ENCODE measurements at places on chromosomes 7 and 10.

DNA sequence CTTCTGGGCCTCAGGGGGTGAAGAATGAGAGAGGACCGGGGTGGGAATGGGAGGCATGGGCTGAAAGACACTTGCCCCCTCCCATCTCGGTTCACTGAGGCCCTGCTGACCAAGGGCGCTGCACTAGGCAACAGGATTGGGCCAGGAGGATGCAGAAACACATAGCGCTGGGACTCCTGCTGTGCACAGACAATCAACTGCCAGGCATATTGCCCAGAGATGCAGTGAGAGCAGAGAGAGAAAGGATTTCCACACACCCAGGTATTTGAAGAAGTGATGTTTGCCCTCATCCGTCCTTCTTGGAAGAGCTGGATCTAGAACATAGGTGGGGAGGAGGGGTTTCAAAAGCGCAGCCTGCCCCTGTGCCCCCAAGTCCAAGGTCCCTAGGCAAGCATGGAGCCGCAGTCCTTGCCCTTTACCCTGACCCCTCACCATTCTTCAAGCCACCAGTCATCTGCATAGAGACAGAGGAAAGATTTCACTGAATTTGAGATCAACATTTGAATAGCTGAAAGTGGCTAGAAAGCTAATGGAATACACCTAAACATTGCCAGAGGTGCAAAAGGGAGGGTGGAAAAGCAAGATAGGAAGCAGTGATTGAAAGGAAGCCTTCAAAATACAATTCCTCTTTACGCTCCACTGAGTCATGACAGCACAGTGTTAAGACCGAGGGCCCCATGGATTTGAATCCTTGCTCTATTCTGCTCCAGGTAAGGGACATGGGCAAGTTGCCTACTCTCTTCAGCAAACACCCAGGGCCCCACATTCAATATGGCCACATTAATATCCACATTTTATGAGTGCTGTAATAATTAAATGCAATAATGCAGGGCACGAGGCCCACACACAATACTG, 44.2 kb upstream of the TNS3 start:
- DNase-seq = no peak

DNA sequence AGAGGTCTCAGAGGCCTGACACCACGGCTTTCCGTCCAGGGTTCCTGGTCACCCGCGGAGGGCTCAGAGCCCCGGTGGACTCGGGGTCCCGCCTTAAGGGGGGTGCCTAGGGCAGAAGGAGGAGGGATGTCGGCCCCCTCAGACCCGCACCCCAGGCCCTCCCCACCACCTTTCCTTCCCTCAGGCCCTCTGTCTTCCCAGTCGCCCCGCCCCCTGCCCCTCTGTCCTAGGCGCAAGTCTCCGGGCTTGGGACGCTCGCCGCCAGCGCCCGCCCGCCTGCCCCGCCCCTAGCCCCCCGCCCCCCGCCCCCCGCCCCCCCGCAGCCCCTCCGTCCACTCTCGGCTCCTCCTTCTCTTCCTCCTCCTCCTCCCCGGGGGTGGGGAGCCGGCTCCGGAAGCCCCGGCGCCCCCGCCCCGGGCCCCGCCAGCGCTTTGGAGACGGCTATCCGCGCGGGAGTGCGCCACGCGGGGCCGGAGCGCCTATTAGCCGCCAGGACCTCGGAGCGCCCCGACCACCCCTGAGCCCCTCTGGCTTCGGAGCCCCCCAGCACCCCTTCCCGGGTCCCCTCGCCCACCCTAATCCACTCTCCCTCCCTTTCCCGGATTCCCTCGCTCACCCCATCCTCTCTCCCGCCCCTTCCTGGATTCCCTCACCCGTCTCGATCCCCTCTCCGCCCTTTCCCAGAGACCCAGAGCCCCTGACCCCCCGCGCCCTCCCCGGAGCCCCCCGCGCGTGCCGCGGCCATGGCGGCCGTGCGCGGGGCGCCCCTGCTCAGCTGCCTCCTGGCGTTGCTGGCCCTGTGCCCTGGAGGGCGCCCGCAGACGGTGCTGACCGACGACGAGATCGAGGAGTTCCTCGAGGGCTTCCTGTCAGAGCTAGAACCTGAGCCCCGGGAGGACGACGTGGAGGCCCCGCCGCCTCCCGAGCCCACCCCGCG, at the start of gene AEBP1:
Gene AEBP1 (plus strand): TSS at position 423 of the 937 bp plus-strand sequence. CDS start 321 bp downstream, at position 744.
- DNase-seq = peak; percentile 19

GRCh38 chr7:33066771-33067170, 4.2 kb upstream of the NT5C3A start:
- DNase-seq = no peak

DNA sequence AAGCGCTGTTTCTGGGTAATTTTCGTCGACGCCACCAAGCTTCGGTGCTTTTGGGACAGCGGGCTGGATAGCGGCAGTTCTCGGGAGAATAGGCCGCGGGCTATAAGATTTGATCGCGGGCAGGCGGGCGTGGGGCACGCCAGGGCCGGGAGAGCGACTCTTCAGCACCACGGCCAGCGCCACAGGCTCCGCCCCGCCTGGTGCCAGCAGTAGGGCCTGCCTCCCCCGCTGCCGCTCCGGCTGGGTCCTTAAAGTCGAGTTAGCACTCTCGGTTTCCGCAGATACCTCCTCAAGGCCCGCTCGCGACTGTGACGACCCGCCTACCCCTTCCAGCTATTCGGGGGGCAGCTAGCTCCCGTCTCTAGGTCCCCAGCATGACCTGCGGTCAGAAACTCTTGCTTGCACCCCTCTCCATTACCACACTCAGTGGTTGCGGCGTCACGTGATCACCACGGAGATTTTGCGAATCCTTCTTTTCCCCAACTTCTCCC, 9.4 kb downstream of the NXPH1 start:
- peak; percentile 24 for DNase-seq

GRCh38 chr7:117807676-117808075, 65.6 kb downstream of the CTTNBP2 start:
- no peak for DNase-seq

GRCh38 chr7:31249671-31250070, 90.9 kb downstream of the NEUROD6 start:
- no peak for DNase-seq

GRCh38 chr10:100942229-100942628, 27.1 kb upstream of the SEMA4G start:
- no peak for DNase-seq

- DNase-seq = no peak
Measured at GRCh38 chr7:1939434-1940401, 269.6 kb downstream of the ELFN1 start.

GRCh38 chr7:129906700-129907099, 46.1 kb downstream of the UBE2H start:
- DNase-seq = peak; percentile 14

DNA sequence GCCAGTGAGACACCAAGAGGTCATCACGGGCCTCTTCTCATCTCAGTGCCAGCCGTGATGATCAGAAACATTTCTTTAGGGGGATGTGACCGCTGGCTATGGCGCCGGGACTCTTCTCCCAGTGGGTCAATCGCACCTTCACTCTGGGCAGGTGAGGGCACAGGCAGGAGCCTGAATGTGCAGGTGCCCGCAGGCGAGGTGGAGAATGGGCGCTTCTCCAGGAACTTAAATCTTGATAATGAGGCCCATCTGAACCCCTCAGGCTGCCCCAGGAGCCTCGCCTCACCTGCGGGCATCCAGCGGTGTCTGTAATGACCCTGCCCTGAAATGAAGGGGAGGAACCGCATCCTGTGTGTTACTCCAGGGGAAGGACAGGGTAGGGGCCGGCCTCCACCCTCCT, 204.7 kb downstream of the ADARB2 start:
- no peak for DNase-seq

- no peak for DNase-seq
Measured at GRCh38 chr7:155252892-155253501, 44.7 kb upstream of the INSIG1 start.

DNA sequence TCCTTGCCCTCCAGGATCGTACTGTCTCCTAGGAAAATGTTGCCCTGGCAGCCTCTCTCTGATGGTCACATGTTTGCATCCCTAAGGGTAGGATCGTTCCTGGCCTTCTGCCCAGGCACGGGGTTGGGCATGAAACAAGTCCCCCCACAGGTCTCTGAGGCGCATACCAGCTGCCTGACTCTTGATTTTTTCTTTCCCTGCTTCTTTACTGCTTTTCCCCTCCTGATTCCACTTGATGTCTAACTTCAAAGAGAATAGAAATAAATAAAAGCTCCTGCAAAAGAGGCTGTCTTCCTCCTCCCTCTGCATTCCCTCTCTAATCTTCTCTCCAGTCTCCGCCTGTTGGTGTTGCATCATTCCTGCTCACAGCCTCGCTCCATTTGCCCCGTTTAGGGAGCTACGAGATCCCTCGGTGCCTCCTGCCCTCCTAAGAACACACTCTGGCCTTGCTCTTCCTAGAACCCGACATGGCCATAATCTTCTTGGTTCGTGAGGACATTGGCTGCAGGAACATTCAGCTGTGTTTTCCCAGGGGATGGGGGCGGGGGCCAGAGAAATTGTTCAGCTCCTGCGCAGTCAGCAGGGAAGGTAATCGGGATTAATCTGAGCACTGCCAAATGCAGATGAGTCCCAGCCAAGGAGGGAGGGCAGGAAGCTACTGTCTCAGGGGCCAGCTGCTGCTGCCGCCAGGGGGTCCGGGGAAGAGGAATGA, 26.0 kb downstream of the LEP start:
- peak; percentile 81 for DNase-seq

GRCh38 chr7:159158125-159158887, 13.6 kb upstream of the VIPR2 start:
- no peak for DNase-seq

GRCh38 chr10:113236998-113237397, 287.0 kb downstream of the TCF7L2 start:
- DNase-seq = no peak

- DNase-seq = peak; percentile 82
Measured at GRCh38 chr10:132946-133898, 2.0 kb upstream of the ZMYND11 start.

GRCh38 chr10:70529848-70530247, 51.3 kb downstream of the PALD1 start:
- DNase-seq = no peak

GRCh38 chr7:146185844-146186243, 69.2 kb downstream of the CNTNAP2 start:
- DNase-seq = peak; percentile 38

- DNase-seq = no peak
Measured at GRCh38 chr10:78545756-78546155, 512.1 kb downstream of the RPS24 start.

DNA sequence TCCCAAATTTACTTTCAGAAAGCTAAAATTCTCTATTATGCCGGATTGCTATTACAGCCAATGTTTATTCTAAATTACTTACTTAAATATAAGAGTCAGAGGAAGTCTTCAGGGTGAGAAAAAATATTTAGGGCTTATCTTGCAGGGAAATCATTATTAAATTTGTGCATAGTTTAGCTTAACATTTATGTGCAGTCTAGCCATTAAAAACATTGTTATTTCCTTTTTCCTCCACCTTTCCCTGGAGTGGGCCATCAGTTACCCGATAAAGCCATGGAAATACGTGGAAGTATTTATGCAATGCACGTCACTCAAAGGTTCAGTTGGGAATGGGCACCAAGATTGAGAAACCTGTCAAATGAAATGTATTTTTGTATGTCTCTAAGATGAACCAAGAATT, 9.5 kb upstream of the TAS2R60 start:
- DNase-seq = no peak

DNA sequence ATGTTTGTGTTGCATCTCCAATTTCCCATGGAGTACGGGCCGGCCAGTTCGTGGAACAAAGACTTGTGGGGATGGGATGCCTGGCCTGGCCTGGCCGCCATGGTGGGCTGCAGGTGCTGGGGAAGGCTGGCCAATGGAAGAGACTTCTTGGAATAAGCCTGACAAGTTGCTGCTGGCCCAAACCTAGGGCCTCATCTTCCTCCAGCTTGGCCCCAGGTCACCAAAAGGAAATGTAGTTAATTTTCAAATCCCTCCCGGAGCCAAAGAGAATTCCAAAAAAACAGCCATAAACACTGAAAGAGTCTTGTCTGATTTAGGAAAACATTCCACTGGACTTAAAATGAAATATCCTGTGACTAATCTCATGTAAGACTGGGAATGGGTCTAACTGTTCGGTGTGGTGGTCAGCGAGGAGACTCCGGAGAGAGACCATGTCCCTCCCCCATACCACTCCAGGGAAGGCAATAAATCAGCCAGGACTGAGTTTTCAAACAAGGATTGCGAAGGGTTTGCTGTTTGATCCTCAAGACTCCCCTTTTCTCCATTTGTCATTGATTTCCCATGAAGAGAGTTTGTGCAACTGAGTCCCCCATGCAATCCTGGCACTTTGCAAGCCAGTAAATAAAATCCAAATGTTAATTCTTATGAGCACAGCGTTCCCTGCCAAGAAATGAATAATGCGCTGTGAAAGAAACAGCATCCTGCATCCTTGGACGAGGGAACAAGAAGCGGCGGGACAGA, 128.7 kb upstream of the HABP2 start:
- peak; percentile 74 for DNase-seq
